Activated CD8-positive, alpha-beta T cell treated with anti-CD3 and anti-CD28 coated beads, Interleukin-2, amount 10 ng/mL, durations not matched to agents 7 days and 5 days (primary cell): ENCODE measurements at places on chromosomes 6 and 20. TPM values are rescaled to one million over a fixed set of nuclear protein-coding genes. Genes with fewer than 3 reads are reported as not detected.

GRCh38 chr6:32963866-32964265, 4.5 kb upstream of the BRD2 start:
- no peak overlapping the region for H3K4me3 ChIP-seq
- H3K36me3 ChIP-seq, result peaks cover 2% of the 10 kb centered on the region
- DNase-seq, result no peak
- H3K4me1 ChIP-seq, result peaks cover 37% of the 10 kb centered on the region
- no peak overlapping the region for H3K27ac ChIP-seq
- no peaks in the 10 kb centered on the region for H3K27me3 ChIP-seq

DNA sequence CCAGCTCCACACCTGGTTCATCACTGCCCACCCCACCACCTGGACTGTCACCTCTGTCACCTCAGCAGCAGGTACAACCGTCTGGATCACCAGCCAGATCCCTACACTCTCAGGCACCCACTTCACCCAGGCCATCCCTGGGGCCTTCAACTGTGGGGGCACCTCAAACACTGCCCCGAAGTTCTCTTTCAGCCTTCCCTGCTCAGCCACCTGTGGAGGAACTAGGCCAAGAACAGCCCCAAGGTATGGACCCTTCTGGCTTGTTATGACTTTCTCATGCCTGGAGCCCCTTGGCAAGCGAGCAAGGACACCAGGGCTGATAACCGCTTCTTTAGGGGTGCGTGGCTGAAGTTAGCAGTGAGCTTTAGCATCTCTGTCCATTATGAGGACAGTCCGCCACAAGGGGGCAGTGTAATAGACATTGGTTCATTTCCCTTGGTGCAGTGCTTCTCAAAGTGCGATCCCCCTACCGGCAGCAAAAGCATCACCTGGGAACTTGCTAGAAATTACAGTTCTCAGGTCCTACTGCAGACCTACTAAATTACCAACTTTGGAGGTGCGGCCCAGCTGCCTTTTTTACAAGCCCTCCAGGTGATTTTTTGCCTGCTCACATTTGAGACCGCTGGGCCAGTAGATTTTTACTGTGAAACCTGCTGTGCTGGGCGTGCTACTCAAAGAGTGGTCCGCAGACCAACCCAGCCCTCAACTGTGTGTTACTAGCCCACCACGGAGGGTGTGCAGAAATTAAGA, 32.5 kb downstream of the PNPLA1 start:
- H3K4me1 ChIP-seq, result peaks cover 6% of the 10 kb centered on the region
- H3K27ac ChIP-seq, result no peak overlapping the region
- no peaks in the 10 kb centered on the region for H3K36me3 ChIP-seq
- H3K27me3 ChIP-seq, result peaks cover 11% of the 10 kb centered on the region
- peak; percentile 97 for DNase-seq

GRCh38 chr6:37323580-37323979, 30.2 kb upstream of the RNF8 start:
- H3K27ac ChIP-seq, result no peak overlapping the region
- H3K4me3 ChIP-seq, result no peak overlapping the region
- peaks cover 9% of the 10 kb centered on the region for H3K36me3 ChIP-seq
- peaks cover 7% of the 10 kb centered on the region for H3K4me1 ChIP-seq
- no peak for DNase-seq

Gene HCRTR2
- total RNA-seq, result not detected

DNA sequence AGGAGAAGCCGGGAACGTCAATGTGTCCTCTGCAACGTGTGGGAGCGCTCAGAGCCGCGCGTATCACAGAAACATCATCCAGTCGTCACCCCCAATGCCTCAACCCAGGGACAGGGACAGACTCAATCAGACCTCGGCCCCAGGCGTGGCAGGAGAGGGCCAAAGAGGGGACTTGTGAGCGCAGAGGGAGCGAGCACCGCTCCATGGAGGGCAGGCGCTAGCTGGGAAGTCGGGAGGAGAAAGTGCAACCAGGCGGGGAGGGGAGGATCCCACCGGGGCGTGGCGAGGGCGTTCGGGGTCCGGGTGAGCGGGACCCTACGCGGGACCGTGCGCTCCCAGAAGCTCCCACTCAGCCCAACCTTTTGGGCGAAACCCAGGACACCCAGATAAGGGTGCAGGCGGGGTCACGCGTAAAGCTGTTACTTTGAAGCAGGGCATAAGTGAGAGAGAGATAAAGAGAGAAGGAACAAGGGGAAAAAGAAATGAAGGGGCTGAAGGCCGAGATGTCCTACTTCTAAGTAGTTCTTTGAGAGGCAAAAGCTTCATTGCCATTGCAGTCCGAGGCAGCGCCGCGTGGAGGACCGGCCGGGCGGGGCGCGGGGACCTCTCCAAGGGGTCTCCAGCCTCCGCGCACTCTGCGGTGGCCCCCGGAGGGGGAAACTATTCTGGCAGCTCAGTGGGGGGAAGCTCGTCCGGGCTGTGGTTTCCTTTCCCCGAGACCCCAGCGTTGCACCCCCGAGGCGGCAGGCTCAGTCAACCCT, 862 bp upstream of the SOBP start:
- H3K36me3 ChIP-seq, result no peaks in the 10 kb centered on the region
- H3K4me3 ChIP-seq, result peak overlapping the region; percentile 78
- H3K27me3 ChIP-seq, result peaks cover 56% of the 10 kb centered on the region
- peak overlapping the region; percentile 47 for H3K27ac ChIP-seq
- H3K4me1 ChIP-seq, result peaks cover 28% of the 10 kb centered on the region
- peak; percentile 23 for DNase-seq

DNA sequence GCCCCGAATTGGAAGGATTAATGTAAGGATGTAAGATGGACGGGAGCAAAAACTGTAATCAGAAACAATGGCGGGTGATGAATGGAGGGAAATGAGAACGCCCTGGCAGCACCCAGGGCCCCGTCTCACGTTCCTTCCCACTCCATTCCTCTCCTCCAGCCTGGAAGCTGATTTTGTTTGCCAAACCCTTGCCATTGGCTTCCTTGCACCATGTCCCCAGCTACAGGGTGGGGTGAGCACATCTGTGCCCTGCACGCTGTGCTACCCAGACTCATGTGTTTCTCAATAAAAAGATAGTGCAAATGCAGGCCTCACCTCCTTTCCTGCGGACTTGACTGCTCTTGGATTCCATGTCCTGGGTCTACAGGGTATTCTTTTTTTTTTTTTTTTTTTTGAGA, 26.7 kb downstream of the SCP2D1 start:
- H3K36me3 ChIP-seq, result no peaks in the 10 kb centered on the region
- H3K4me1 ChIP-seq, result no peaks in the 10 kb centered on the region
